ENCODE measurements at places on chromosomes 12 and 14.

DNA sequence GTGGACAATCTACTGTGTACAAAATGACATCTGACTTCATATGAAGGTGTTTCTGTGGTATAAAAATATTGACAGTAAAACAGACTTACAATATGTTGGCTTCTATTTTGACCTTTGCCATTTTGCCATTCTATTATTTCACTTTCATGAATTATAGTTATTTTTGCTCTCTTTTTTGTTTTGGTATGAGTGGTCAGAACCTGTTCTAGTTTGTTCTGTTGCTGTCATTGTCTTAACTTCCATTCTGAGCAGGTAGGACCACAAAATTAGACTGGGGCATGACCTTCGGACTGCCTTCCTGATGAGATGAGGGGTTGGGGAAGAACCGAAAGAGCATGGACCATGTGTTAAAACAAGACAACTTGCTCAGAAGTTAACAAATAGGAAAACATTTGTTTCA is 36.5 kb upstream of the IFNG-AS1 start:
- no peak for DNase-seq

GRCh38 chr12:108594960-108595710 is 2.7 kb downstream of the TMEM119 start:
- DNase-seq = no peak

DNA sequence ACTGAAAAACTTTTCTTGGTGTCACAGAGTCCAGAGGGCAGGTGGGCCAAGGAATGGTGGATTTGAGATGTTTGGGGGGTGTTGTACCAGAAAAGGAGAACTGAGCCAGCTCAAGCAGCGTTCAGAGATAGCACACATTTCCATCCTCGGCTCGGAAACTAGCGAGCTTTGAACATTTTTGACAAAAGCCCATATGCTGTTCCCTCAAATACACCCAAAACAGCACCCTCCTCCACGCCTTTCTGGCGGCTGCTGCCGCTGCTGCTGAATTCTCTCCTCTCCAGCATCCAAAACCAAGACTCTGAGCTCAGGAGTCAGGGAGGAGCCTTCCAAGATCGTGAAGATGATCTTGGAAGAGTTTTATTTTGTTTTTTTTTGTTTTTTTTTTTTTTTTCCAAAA is 961 bp downstream of the SRRM4 start:
- no peak for DNase-seq

DNA sequence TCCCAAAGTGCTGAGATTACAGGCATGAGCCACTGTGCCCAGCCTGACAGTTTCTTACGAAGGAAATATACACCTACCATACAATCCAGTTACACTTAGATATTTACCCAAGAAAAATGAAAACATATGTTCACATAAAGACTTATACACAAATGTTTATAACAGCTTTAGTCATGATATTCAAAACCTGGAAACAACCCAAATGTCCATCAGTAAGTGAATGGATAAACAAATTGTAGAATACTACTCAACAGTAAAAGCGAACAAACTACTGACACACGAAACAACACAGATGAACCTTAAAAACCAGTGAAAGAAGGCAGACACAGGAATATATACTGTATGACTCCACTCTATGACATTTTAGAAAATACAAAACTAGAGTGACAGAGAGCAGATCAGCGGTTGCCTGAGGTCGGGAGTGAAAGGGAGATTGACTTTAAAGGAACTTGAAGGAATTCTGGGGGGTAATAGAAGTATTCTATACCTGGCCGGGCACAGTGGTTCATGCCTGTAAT is 83.6 kb downstream of the SPRING1 start:
- no peak for DNase-seq

- no peak for DNase-seq
These were observed 86.1 kb downstream of the MGAT4C start for GRCh38 chr12:86170051-86170450.

DNA sequence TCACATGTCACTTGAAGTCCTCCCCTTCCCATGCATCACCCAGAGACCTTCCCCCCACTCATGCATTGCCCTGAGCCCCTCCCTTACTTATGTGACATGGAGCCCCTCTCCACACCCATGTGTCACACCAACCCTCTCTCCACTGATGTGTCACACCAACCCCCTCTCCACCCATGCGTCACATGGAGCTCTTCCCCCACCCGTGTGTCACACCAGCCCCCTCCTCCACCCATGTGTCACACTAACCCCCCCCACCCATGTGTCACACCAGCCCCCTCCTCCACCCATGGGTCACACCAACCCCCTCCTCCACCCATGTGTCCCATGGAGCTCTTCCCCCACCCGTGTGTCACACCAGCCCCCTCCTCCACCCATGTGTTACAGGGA is 30.4 kb downstream of the RTL1 start:
- DNase-seq = no peak

DNA sequence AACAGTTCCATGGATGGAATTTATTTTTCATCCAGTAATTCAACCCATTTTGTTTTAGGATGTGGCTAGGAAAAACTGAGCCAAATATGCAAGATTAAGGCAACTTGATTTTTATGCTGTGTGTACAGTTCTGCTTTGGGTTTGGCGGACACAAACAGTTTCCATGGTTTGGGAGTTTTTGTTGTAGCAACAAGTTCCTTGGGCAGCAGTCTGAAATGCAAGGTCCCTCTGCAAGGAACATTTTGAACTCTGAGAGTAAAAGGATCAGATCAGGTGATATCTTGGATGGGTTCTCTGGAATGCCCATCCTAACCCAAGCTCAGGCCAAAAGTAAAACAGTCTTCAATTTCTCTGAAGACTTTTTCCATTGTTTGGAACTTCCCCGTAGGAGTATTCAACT is 161.2 kb downstream of the TMX1 start:
- no peak for DNase-seq

- no peak for DNase-seq
These were observed 15.0 kb upstream of the RND1 start for GRCh38 chr12:48880647-48881046.

DNA sequence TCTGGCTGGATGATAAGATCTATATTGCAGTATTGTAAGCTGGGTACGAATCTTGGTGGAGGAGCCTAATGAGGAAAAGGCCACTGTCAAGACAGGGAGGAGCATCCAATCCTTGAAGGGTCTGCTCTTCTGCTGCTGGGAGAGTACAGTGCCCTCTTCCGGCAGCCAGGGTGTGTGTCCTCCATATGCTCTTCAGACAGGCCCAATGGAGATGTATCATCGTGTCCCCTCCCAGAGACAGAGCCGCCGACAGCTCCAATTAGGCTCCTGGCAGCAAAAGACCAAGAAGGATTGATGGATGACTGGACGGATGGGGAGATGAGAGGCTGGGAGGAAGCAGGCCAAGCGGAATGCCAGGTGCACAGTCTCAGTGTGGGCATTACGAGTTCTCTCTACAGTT is 51.6 kb upstream of the PIWIL1 start:
- no peak for DNase-seq

DNA sequence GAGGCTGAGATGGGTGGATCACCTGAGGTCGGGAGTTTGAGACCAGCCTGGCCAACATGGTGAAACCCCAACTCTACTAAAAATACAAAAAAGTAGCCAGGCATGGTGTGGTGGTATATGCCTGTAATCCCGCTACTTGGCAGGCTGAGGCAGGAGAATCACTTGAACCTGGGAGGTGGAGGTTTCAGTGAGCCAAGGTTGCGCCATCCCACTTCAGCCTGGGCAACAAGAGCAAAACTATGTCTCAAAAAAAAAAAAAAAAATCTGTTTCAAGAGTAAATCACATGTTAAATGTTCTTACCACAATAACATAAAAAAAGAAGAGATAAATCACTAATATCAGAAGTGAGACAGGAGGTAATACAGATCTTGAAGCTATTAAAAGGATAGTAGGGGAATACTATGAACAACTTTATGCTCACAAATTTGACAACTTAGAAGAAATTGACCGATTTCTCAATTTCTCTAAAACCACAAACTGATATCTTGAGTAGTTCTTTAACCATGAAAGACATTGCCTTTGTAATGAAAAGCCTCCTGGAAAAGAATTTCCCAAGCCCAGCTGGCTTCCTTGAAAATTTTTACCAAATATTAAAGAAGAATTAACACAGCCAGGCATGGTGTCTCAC is 37.7 kb downstream of the TAOK3 start:
- no peak for DNase-seq

DNA sequence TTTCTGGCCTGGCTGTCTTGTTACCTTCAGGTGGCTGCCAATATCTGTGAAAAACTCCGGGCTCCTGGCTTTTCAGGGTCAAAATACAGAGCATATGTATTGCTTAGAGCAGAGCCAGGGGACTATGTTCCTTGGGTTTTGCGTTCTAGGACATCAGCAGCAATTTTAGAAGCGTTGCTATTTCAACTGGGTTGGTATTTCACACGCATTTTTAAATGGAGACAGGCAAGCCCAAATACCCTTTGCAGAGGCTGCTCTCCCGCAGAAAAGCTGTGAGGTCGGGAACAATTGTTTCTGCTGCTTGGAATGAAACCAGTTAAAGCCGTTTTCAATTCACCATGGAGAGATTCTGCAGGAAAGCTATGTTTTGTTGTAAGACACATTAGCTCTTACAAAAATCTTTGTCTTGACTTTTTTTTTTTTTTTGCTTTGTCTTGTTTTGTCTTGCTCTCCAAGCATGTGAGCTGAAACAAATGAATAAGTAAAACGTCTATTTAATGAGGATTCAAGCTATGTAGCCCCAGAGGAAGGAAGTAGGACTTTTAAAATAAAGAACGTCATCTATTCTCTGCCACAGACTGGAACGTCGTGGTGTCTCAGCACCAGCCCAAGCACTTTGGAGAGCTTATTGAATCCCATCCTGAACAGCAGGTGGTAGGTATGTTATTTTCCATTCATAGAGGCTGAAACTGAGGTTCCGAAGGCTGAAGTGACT is 181.0 kb upstream of the TBX3 start:
- no peak for DNase-seq

GRCh38 chr14:51592836-51593235 is 58.9 kb upstream of the FRMD6 start:
- no peak for DNase-seq

GRCh38 chr14:81940651-81941050 is 407.0 kb upstream of the SEL1L start:
- DNase-seq = no peak

DNA sequence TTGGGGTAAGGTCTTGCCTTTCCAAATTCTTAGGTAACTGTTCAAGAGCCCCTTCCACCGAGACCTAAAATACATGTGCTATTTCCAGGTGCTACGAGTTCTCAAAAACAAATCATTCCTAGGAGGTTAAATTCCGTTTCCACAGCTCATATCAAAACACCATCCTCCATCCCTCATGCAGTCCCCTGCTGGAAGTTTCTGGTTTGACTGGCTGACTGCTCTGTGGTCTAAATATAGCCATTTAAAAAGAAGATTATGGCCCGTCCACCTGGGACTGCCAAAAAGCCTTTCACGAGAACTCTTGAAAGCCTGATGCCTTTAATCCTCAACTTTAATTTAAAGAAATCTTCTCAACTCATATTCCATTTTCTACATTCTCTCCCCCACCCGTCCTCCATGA is 201.5 kb upstream of the MYL2 start:
- no peak for DNase-seq

GRCh38 chr14:54652605-54653052 is 85.7 kb downstream of the SAMD4A start:
- no peak for DNase-seq

DNA sequence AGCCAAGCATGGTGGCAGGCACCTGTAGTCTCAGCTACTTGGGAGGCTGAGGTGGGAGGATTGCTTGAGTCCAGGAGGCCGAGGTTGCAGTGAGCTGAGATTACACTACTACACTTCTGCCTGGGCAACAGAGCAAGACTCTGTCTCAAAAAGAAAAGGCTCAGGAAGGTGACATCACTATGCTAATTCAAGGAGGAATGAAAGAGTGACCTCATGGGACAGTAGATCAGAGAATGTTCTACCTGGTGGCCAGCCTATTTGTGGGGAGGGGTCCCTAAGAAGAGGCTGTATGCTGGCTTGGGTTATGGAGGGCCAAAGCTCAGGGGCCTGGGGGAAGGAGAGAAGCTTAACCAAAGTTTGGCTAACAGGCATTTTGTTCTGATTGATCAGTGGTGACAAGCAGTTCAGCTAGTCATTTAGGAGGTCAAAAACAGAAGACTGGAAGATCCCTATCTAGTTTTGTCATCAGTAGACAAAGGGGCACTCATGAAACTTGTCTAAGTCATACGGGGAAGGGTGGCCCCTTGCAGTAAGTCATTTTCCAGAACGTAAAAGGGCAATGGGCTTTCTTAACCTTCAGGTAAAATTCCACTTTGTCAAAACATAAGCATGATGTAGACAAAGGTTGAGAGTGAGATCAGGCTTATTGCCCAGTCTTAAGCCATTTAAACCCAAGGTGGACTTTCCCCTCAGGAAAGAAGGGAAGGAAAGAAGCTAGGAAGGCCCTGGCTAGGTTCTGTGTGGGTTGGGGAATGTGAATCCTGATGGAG is 60.8 kb upstream of the EEA1 start:
- no peak for DNase-seq

GRCh38 chr14:57066887-57067513 is 201.7 kb downstream of the EXOC5 start:
- no peak for DNase-seq

DNA sequence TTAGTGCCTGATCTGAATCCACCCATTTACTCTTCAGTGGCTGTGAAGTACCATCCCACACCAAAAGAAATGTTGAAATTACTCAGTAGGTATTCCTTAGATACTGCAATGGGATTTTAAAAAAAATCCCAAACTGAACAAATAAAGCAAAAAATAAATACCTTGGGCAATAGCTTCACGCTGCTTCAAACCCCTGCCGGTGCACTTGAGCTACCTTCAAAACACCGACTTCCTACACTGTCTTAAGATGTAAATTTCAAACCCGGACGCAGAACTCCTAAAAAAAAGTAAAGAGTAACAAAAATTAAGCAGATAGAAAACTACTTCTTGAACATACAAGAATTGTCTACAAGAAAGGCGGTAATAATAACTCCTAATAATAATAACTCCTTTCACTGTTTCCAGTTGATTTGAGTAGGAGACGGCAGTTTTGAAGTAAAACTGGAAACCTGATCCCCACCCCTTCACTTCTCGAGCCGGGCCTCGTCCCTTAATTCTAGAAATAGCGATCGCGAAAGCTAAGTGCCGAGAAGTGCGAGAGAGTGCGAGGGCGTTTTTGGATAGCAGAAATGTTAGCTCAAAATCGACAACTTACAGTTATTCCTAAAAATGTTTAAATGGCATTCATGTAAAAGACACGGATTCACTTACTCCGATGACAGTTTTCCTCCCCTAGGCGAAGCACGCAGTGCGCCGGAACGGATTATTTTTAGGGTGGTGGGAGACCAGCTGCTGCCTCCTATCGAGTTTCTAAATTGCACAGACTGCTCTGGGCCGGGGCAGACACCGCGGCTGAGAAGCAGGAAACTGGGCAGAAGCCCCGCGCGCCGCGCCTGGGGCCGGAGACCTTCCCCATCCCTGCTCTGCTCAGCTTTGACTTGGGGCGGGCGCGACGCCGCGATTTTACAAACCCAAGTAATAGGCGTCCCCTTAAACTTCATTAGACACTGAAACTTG is at the start of gene ABCC9:
Gene ABCC9 (minus strand): TSS at position 878 of the 957 bp plus-strand sequence. CDS start 4,752 bp downstream, outside the sequence.
- no peak for DNase-seq
